ENCODE measurements at places on chromosomes 2 and 18.

DNA sequence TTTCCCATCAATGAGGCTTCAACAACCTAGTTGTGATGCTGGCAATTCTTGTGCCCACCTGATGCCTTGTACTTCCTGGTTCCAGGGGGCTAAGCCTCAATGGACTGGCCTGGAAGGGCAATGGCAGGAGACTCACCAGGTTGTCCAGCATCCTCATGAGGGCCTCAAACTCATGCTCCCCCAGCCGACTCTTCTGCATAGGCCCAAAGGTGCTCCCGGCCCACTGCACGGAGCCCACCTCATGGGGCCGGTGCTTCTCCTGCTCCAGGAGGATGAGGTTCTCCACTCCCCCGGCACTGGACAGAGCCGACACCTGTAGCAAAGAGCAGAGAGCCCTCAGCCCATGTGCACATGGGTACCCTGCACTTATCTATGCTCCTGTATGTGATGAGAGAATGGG lies 84.5 kb downstream of the ADD2 start:
- DNase-seq = no peak

GRCh38 chr18:13416208-13416607 lies 197.6 kb downstream of the LDLRAD4 start:
- DNase-seq = no peak

- no peak for DNase-seq
These were observed 3.9 kb upstream of the ID2 start for GRCh38 chr2:8677646-8678592.

GRCh38 chr2:232488097-232488711 lies 570 bp upstream of the ECEL1 start:
- no peak for DNase-seq

DNA sequence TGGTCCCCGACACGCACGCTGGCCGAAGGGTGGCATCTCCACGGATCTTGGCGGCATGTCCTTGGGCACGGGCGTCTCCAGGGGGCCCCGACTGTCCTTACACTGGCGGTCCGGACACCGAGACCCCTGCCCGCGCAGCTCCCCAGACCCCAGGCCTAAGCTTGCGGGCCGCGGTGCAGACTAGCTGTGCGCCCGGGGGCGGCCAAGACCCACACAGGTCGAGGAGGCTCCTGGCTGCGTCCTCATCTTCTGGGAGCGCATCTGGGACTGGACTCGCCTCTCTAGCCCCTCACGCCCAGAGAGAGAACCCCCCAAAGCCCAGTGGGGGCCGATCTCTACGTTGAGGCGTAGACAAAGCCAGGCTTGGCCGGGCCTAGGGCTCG lies 475 bp upstream of the TWIST2 start:
- DNase-seq = no peak

- DNase-seq = no peak
These were observed 10.7 kb downstream of the BAZ2B start for GRCh38 chr2:159605441-159606178.

- no peak for DNase-seq
These were observed 19.1 kb upstream of the SERPINE2 start for GRCh38 chr2:224058048-224058775.

DNA sequence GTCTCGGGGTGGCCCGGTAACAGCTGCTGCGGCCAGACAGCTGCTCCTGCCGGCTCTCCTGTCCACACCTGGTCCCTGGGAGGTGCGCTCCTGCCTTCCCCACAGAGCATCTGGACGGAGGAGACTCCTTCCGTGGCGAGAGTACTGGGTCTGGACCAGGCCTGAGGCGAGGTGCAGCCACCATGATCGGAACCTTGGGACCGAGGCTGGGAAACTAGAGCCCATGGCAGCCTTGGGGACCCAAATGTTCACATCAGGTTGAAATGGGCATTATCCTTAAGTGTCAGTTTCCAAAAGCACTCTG lies 628 bp downstream of the GIGYF2 start:
- DNase-seq = no peak

- no peak for DNase-seq
These were observed 64.4 kb downstream of the NCK2 start for GRCh38 chr2:105809097-105809473.

DNA sequence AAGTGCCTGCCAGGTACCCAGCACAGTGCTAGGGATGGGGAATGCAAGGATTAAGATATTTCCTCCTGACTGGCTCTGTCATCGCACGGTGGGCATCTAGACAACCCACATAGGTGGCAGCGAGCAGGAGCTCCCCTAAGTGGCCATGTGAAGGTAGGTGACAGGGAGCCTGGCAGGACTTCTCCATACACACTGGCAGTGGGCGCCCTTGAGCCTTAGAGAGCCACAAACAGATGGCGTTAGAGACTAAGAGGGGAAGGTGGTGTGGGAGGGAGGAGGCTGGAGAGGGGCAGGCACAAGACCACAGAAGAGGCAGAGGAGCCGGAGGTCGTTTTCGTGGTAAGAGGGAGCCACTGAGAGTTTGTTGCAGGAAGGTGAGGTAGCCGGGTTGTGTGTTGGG lies 15.2 kb downstream of the PRELID3A start:
- DNase-seq = no peak

DNA sequence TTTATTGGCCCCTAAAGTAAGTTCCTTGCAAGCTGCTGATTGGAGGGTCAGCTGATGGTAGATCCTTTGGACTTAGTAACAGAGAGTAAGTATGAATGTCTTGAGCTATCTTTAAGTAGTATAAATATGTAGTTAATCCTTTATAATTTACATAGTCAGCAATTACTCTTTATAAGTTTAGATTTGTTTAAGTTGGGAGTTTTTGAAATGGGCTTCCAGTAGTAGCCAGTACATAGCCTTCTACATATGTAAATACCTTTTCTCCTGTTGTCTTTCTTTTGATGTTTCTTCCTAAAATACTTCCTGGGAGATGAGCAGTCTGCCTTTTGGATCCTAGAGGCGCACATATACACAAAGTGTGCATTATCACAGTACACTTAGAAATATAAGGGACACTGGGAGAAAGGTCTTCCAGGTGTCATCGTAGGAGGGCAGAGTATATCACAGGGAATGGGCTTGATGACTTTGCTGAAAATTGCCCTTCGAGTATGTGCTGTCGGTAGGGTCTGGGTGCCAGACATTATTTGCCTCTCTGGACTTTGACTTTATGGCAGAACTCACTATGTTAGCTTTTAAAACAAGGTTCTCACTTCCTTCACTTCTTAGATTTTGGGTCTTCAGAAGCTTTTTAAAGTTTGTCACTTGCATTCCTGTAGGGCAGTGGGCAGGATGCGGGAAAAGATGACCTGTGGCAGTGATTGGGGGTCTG lies 21.6 kb downstream of the TTLL4 start:
- no peak for DNase-seq

GRCh38 chr2:145685383-145686050 lies 1165.6 kb upstream of the ZEB2 start:
- DNase-seq = no peak

GRCh38 chr2:40210344-40210967 lies 241.4 kb downstream of the SLC8A1 start:
- DNase-seq = no peak

DNA sequence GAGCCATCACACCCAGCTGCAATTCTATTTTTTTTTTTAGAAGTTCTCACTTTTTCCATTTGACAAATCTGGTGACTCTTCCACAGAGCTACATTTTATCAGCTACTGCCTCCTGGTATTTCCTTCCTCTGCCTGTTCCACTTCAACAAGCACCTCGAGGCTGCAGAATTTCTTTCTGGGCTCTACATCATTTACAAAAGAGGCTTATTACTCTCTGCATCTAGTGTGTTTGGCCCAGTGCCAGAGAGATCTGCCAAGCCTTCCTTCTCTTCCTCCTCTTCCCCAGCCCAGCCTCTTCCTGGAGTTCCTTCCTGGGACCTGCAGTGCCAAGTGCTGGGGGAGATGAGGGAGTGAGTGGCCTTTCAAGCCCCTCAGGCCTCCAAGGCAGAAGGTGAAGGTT lies 119.6 kb upstream of the ITGA6 start:
- DNase-seq = no peak

DNA sequence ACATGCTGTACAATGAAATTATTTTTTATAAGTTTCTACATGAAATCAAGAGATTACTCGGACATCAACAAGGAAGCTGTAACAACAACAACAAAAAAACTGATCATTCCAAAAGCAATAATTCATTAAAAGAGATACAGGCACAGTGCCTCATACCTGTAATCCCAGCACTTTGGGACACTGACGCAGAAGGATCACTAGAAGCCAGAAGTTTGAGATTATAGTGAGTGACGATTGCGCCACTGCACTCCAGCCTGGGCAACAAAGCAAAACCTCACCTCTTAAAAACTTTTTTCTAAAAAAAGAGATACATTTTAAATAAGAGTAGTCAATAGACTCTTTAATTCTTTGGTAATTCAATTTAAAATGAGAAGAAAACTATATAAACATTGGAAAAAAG lies 364.3 kb downstream of the TNS1 start:
- no peak for DNase-seq

DNA sequence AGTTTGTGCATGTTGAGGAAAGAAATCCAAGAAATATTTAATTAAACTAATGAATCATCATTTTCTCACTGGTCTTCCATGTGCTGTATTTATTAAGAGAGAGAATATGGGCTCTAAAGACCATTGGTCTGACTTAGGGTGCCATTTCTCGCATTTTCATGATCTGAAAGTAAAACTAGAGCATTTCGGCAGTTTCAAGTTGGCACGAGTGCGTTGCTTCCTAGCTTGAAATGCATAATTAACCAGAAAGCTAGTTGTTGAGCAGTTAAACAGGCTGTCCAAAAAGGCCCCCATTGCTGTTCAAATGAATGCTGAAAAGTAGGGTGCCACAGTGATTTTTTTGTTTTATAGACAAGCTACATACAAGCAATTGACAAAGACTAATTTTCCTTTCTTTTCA lies 47.4 kb downstream of the SLC8A1 start:
- no peak for DNase-seq

DNA sequence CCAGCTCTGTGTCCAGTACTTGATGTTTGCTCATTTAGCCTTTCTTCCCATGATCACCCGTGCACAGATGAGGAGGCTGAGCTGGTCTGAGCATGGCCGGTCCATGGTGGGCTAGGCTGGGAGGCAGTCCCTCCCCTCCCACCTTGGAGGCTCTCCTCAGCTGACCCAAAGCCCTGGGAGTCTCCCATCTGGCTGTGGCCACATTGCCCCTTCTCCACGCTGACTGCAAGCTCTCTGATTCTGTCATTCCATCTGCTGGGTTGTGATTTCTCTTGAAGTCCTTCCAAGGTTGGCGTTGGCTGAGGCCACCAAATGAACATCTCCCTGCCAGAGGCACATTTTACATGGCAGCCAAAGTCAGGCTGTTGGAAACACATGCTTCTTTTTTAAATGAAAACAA lies 44.0 kb downstream of the ACKR3 start:
- no peak for DNase-seq

DNA sequence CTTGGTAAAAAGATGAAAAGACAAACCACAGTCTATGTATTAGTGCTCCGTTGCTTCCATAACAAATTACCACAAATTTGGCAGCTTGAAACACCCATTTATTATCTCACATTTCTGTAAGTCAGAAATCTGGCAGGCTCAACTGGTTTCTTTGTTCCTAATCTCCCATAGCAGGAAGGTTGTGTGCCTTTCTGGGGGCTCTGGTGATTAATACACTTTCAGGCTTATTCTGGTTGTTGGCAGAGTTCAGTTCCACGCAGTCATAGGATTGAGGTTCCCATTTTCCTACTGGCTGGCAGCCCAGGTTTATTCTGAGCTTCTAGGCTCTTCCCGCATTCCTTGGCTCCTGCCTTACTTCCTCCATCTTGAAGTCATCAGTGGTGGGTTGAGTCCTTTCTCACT lies 189.3 kb downstream of the ANAPC1 start:
- DNase-seq = no peak

DNA sequence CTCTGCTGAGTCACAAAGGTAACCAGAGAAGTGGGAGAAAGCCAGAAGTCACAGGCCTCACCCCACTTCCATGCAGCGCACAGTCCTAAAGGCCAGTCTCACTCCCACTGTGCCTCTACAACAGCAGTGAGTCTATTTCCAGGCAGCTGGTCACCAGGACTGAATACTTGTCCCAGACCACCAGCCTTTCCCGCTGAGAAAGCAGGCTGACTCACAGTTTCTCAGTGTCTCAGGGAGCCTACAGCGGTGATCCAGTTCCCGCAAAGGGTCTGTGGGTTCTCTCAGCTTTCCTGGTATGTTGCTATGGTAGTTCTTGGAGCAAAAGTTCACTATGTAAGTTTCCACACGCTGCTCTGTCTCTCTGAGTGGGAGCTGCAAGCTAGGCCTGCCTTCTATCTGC lies 622.5 kb downstream of the RNF144A start:
- no peak for DNase-seq

DNA sequence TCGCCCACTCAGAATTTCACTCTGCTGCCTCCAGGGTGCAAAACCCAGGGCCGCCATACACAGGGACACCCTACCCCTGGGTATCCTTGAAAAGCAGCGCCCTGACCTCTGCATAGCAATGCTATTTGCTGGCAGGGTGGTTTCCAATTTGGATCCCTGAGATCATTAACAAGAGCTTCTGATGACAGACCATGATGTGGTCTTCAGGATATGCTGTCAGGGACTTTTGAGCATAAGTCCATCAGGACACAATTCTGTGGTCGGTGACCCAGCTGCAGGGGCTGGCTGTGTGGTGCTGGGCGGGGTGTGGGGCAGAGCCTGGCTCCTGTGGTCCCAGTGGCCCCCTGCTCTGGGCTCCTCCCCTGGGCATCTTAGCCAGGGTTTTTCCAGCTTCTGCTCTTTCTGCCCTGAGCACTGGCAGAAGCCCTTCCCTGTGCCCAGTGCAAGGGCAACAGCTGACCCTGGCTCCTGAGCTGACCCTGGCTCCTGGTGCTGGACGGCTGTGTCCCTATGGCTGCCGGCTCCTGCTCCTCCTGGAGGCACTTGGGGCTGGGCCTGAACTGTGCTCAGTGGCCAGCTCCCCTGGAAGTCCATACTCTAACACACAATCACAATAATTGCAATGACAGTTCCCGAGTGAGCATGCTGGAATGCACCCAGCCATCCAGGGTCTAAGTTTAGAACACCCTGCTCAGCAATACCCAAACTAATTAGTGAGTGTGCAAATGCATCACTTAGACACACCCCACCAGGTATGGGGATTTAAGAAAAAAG lies 271.5 kb downstream of the HDAC4 start:
- DNase-seq = no peak

GRCh38 chr2:179788104-179788503 lies 73.3 kb downstream of the ZNF385B start:
- DNase-seq = no peak

DNA sequence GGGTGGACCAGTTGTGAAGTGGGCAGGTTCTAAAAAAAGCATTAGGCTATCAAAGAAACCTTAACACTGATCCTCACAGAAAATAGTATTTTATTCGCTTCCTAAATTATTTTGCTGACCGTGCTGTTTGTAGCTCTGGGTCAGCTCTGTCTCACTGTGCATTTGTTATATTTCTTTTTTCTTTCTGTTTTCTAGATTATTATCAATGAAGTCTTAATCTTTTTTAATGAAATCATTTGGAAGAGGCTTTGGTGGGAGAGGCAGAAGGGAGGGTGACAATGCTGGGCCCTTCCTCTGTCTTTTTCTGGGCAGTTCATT lies 213.6 kb downstream of the PTGR3 start:
- DNase-seq = no peak

- DNase-seq = no peak
These were observed 7.3 kb upstream of the CIB4 start for GRCh38 chr2:26648516-26648915.

- DNase-seq = no peak
These were observed 27.0 kb downstream of the ROCK1 start for GRCh38 chr18:21084511-21085078.

GRCh38 chr2:217785544-217786045 lies 217.2 kb downstream of the TNS1 start:
- DNase-seq = peak; percentile 60

- DNase-seq = no peak
These were observed 129.9 kb downstream of the PRPF40A start for GRCh38 chr2:152587187-152587947.

Data from substantia nigra (tissue), 51 donors.